ENCODE measurements at places on chromosomes 2 and 18.

DNA sequence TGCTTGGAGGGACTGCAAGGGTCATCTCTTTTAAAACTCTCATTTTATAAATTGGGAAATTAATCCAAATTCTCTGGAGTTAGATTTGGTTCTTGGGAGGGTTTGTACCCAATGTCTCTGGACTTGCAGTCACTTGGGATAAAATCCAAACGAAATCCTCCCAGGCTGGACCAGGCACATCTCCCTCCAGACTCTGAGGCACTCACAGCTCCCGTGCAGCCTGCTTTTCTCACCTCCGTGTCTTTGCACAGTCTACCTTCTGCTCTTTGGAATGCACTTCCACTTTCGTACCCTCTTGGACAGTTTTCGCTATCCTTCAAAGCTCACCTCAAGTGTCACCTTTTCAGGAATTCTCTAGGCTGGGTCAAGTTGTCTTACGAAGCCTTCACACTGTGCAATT, 166.3 kb downstream of the MYCN start:
- no peak for DNase-seq

DNA sequence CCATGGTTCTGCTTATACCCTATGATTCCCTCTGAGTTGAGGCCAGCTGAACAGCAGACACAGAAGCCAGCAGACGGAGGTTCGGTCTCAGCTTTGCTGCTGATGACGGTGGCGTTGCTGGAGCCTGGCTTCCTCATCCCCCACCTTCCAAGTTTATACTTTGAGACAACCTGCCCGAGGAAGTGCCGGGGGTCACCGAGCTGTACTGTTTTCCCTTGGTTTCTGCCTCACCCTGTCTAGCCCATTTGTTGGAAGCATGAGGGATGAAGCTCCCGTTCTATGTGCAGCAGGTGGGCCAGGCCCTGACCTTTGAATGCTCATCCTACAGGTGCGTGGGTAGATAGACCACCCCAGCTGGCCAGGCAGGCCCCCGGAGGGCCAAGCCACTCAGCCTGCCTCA, 117.3 kb downstream of the MYCN start:
- DNase-seq, result no peak

GRCh38 chr2:65396348-65397026, 35.9 kb downstream of the SPRED2 start:
- DNase-seq, result no peak

DNA sequence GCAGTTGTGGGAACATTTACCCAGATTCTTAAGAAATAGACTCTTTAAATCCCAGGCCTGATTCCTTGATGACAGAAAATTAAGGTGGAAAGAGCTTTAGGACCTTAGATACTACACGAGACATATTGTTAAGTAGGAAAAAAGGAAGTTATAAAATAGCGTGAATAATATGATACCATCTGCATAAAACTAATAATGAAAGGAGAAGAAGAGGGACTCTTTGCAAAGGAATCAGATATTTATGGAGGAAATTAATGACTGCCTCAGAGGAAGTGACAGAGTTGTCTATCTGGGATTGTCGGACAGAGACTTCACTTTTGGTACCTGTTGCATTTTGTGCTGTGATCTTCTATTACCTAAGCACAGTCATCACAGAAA, 20.8 kb downstream of the APCDD1 start:
- DNase-seq, result no peak

DNA sequence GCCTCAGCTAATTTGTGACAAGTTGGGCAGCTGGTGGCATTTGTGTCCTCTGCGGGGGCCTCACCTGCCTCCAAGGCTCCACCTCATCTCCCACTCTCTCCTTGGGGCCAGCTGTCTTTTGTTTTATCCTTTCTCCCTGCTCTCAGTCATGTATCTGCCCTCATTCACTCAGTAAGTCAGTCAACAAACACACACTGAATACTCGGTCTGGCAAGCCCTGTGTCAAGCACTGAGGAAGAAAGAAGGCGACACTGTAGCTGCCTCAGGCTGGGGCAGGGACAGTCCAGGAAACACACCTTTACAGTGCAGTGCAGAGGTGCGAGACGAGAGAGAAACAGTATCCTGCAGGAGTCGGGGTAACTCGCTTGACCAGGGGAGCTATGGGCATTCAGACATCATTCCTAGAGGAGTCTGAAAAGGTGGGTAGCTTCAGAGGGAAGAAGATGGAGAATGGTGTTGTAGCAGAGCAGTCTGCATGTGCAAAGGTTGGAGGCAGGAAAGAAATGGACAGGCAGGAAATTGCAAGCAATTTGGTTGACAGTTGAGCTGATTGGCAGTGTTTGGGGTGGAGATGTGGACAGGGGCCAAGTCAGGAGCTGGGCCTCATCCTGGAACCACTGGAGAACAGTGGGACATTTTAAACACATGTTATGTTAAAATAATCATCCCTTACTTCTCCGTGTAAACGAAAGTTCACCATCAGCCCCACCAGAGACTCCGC, 34.9 kb downstream of the SCTR start:
- no peak for DNase-seq

DNA sequence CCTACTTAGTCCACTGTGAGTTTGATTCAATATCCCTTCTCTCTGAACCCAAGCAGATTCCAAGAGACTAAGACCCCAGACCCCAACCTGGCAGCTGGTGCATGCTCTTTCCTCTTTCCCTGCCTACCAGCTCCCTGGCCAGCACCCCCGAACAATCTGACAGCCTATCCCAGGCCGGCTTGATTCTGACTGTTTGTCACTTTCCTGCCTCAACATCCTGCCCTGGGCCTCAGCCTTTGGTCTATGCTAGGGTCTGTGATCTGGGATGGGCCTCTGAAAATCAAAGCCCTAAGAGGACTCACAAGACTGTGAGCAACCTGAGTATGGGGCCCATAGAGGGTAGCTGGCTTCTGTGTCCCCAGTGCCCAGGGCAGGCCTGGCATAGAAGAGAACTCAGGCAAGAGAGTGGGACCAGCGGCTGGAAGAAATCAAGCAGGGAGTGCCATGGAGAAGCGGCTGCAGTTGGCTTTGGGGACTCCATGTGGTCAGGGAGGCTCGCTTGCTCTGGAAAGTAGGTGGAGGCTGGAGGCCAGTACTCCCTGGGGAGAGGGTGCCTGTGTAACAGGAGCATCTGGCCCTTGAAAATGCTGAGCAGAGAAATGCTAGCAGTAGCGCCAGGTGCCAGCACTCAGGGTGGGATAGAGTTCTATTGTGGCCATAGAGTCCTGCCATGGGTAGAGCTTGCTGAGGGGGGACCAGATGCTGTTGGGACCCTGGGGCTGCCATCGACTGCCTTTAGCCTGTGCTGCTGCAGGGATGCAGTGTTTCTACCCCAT, 343.9 kb downstream of the DYSF start:
- DNase-seq, result no peak

- no peak for DNase-seq
These were observed 92.5 kb downstream of the EML4 start for GRCh38 chr2:42261518-42262195.

GRCh38 chr2:138974651-138975050, 194.5 kb upstream of the NXPH2 start:
- DNase-seq, result no peak

GRCh38 chr2:238701341-238702206, 146.3 kb upstream of the TWIST2 start:
- DNase-seq, result no peak

DNA sequence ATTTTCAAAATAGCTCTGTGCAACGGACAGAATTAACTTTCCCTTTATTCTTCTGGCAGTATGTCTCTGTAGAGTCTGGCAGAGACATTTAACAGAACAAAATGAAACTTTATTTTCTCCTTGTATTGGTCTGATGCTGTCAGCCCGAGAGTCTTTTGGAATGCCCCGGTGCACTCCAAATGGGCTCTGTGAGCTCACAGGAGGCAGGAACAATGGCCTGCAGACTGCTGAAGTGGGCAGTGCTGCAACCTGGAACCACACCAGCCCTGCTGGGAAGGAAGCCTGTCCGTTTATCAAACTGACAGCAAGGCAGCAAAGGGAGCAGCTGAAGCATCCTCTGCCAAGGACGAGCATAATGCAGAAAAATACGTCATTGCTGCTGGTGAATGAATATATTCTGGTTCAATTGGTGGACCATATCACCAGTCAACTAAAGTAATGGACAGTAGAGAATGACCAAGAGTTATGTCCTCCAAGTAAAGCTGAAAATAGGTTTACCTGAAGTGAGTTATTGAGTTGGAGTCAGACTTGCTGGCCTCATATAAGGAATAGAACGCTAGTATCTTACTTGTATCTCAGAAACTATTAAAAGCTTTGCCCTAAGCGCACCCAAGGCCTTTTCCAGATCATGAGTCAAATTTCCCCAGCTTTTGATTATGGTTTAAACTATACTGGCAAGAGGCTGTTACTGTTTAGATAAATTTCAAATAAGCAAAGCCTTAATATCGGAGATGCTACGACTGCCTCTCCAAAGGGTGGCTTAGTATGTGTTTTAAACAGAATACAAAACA, 207.6 kb upstream of the TANK start:
- DNase-seq, result no peak

DNA sequence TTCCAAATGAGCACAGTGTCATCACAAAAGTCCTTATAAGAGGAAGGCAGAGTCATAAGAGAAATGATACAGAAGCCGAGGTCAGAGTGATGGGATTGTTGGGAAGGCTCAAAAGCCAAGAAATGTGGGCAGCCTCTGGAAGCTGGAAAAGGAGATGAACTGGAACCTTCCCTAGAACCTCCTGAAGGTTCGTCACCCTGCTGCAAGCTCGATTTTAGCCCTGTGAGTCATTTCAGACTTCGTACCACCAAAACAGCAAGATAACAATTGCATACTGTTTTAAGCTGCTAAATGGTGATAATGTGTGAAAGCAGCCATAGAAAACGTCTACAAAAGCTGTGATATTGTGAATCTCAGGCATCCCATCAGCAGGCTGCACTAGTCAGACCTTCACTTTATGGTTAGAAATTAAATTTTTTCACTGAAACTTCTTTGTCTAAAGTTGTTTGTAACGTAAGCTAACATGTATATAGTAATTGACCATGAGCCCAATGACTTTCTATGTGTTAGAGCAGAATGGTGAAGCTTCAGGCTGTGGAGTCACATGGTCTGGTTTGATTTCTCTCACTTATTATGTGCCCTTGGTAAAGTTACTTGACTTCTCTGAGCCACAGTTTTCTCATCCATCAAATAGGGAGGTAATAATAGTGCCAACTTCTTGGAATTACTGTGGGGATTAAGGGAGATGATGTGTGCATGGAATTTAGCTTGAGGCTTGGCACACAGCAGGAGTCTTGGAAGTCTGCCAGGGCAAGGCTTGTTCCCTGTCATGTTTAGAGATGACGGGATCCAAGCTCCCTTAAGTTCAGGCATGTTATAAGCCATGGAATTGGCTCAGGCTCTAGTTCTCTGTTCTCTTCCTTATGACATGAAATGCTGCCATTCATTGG, 132.0 kb upstream of the CCDC195 start:
- DNase-seq, result no peak

DNA sequence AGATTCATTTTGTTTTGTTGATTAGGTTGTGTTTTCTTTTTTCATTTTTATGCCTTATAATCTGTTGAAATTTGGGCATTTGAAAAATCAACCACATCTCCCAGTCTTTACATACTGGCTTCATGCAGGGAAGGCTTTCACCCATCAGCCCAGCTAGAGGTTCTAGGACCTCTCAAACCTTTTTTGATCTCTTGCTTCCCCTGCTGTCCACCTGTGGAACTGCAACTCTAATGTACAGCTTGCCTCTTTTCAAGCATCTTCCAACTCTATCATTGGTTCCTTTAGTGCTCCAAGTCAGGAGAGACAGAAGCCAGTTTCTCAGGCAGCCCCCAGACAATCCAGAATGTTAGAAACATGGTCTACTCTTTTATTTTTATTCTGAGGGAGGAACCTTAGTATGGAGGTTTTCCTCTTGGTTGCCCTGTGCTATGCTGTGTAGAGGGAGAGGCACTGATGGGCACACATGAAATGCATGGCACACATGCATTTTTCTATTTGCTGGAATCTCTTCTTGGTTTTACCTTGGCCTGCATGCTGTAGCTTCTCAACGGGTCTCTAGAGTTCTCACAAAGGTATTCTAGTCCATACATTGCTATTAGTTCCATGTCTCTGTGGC, 107.2 kb upstream of the L3MBTL4 start:
- DNase-seq, result no peak

DNA sequence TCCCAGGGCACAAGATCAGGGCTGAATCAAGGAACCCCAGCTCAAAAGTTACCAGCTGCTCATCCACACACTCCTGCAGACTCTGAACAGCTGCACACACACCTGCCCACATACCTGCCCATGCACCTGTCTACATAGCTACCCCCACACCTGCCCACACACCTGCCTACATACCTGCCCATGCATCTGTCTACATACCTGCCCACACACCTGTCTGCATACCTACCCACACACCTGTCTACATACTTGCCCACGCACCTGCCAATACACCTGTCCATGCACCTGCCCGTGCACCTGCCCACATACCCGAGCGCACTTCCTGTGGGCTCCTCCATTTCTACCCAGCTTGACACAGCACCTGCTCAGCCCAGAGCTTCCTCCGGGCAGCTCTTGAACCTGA, 122.8 kb upstream of the AGAP1 start:
- DNase-seq, result no peak

- DNase-seq, result no peak
These were observed 8.0 kb upstream of the SIX3 start for GRCh38 chr2:44933434-44933951.

DNA sequence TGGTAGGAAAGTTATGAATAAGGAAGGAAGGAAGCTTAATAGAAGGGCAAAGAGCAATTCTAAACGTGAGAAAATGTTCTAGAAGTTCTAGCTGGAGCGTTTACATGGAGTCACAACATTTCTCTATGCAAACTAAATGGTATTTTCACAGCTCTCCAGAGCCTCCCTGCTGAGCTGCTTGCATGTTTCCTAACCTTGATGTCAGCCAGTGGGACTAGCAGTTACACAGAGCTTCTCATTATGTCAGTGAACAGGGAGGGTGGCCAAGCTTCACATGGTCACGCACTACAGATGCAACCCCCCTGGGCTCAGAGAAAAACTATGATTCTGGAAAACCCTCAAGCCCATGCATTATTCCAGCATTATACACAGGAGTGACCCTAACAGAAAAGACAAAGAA, 153.4 kb upstream of the CCDC150 start:
- no peak for DNase-seq

- DNase-seq, result no peak
These were observed 187.0 kb downstream of the AGPS start for GRCh38 chr2:177579486-177580036.

DNA sequence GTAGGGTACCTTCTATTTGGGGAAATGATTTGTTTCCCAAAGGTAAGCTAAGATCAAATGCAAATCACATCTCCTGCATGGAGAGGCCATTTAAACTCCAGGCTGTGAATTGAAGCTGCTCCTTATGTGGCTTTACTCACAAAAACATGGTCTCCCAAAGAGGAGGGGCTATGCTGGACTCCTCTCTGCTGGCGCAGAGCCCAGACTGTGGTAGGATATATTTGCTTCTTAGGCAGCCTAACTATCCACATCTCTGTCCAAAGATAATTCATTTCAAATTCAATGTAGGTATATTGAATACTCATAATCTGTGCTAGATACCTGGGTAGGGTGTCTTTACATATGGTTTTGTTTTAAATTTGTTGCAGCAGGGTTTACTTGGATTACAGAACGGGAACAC, 358.5 kb downstream of the ALK start:
- DNase-seq, result no peak

- no peak for DNase-seq
These were observed 37.1 kb downstream of the BCL11A start for GRCh38 chr2:60516383-60516811.

Measured in stimulated activated CD8-positive, alpha-beta memory T cell treated with anti-CD3 and anti-CD28 coated beads, Interleukin-4, amount 100 ng/mL, for 1 hour (primary cell).